Epithelial cell of umbilical artery (primary cell): ENCODE measurements at places on chromosomes 6 and 20. TPM values are rescaled to one million over a fixed set of nuclear protein-coding genes. Genes with fewer than 3 reads are reported as not detected.

RBM39 gene
- 252 and 284 TPM in 2 replicates for total RNA-seq

CCN6 gene
- not detected in 2 replicates for total RNA-seq

CALHM5 gene
- 9.1 and 11.4 TPM in 2 replicates for total RNA-seq

POPDC3 gene
- 0.76 and 1.3 TPM in 2 replicates for total RNA-seq

GNMT gene
- total RNA-seq, result not detected in 2 replicates
